CD4-positive, alpha-beta T cell treated with Interleukin-12 subunit alpha and Interleukin-12 subunit beta, for 1 hour (primary cell): ENCODE measurements at places on chromosomes 16 and 17.

DNA sequence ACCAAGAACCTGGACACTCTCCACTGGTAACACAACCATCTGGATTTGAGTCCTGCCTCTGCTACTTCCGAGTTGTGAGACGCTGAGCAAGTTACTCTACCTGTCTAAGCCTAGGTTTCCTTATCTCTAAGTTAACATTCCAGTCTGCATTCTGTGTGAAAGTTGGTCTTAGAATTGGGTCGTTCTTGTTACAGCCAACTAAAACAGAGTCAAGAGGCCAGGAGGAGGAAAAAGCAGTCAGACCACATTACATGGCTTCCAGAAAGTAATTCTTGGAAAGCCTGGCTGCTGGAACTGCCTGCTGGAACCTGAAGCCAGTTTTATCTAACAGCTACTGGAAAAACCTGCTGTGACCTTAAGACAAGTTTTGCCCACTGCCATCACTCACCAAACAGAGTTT lies 38.4 kb upstream of the XYLT1 start:
- no peak for DNase-seq

DNA sequence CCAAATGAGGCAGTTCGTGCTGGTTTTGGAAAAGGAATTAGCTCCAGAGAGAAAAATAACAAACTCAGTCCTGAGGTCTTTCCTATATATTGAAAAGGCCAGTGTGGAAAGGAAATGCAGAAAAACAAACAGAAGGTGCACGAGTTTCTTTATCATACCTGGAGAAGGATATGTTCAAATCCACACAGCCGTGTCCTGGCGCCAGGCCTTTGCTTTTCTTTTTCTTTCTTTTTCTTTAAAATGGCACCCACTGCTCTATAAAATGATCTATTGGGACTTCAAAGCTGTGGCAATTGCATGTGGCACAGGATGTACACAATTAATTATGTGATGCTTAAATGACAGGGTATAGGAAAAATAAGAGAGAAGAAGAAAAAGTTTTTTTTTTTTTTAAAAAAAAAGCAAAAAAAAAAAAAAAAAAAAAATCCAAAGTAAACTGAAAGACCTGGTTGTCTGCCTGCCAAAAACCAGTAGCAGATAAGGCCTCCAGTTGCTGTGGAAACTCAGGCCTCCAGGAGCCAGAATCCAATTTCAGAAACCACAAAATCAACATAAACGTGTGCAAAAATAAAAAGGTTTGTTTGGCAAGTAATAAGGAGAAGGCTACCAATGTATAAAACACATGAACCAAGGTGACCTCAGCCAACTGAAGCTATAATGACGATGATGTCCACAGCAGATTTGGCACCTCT lies 957.6 kb upstream of the SOX9 start:
- no peak for DNase-seq

- no peak for DNase-seq
Observed at GRCh38 chr16:88687254-88687576, 908 bp upstream of the SNAI3 start.

- DNase-seq, result no peak
Observed at GRCh38 chr17:79497777-79498348, 113.0 kb downstream of the RBFOX3 start.

DNA sequence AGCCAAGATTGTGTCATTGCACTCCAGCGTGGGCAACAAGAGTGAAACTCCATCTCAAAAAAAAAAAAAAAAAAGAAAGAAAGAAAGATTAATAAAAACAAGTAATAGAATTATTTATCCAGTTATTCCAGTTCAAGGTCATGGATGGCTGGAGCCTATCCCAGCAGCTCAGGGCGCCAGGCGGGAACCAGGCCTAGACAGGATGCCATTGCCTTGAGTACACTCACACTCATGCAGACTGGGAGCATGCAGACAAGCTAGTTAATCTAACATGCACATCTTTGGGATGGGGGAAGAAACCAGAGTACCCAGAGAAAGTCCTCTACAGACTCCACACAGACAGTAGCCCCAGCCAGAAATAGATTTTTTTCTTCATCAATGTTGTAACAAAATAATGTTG lies 17.9 kb downstream of the PDP2 start:
- no peak for DNase-seq
